ENCODE measurements at places on chromosomes 13 and 19.

- DNase-seq: no peak
Measured at GRCh38 chr13:19607523-19608078, 25.9 kb upstream of the MPHOSPH8 start.

DNA sequence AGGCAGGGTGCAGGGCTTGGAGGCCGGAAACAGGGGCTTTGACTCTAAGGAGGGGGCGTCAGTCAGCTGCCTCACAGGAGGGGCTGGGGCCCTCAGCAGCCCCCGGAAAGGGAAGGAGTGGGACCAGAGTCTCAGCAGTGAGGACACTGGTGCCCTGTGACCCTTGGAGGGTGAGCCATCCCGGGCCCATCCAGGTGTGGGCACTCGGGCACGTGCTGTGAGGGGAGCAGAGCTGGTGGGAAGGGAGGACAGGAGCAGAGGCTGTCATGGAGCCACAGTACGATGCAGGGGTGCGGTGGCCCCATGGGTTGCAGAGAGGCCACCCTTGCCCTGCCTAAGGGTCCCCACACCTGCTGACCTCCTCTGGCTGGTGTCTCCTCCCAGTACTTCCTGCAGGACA lies 19.1 kb upstream of the ZNF544 start:
- DNase-seq: no peak

DNA sequence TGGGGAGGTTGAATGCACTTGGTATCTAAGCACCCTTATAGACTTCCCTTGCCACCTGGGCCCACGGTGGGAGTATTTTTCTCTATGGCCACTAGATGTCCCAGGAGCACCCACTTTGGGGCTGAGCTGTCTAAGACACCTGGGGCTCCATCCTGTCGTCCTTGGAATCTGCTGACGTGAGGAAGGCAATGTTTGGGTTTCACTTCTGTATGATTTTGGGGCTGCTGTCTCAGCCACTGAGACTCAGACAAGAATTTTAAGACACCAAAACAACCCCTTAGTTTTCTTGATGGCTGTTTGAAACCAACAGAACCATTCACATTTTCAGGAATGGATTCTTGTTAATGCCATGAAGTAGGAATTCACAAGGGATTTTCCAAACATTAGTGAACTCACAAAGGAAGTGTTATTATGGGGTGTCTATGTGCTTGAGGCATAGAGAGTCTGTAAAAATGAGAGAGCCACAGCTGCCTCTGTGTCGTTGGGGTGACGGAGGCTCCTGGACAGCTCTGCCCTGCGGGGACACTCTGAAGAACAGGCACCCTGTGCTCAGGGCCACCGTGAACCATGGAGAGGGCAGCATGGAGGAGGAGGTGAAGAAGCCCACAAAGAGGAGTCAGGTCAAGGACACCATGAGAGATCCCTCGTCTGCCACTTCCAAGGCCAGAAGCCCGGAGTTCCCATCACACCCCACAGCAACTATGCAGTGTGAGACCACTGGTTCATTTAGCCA lies 106.8 kb upstream of the SPATA13 start:
- peak; percentile 49 for DNase-seq

GRCh38 chr13:40637643-40638042 lies 28.8 kb downstream of the FOXO1 start:
- DNase-seq: no peak

- no peak for DNase-seq
Measured at GRCh38 chr13:82963226-82964099, 918.8 kb downstream of the SLITRK1 start.

GRCh38 chr19:913080-913748 lies at the start of gene R3HDM4:
Gene R3HDM4 (minus strand): TSS chr19:913219. CDS start chr19:913157, 62 bp downstream.
- peak; percentile 83 for DNase-seq

DNA sequence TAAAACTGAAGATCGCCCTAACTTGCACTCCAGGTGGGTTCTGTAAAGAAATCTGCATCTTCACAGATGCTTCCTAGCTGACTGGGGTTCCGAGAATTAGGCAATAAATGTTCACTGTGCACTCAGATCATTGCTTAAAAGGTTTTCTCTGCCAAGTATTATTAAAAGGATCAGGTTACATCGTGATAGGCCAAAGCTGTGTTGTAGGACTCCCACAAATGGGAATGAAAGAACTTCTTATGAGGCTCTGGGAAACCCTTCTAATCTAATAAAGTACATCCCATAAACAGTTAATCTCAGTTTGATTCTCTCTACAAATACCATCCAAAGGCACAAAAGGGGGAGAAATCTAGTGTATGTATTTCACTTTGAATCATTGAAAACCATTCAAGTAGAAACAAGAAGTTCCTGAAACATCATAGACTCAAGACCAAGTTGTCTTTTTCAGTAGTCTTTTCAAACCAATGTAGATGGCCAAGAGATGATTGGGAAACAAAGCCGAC lies 7.1 kb upstream of the POU4F1 start:
- no peak for DNase-seq

DNA sequence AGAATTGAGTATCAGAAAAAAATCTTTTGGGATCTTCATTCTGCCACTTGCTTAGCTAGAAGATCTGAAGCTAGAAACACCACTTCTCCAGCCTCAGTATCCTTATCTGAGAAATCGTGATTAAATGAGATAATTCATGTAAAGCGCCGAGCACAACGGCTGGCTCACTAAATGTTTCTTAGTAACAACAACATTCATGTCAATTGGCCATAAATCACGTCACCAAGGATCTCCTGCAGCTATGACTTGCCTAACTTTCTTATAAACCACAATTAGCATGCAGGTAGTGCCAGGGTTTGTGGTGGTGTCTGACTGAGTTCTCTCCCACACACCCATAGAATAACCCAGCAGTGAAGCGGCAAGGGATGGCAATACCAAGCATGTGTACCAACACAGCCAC lies 501.3 kb downstream of the EFNB2 start:
- DNase-seq: no peak

Data from HEK293T (cell line).